T-helper 17 cell (primary cell): ENCODE measurements at places on chromosomes 5 and 9.

GRCh38 chr5:132557478-132558172 is 848 bp downstream of the RAD50 start:
- no peak for DNase-seq
- H3K4me1 ChIP-seq: peaks cover 20% of the 10 kb centered on the region
- no peaks in the 10 kb centered on the region for H3K27me3 ChIP-seq
- peak overlapping the region; percentile 95 for H3K27ac ChIP-seq
- H3K36me3 ChIP-seq: no peaks in the 10 kb centered on the region
- H3K4me3 ChIP-seq: peak overlapping the region; percentile 95

- H3K4me3 ChIP-seq: no peak overlapping the region
- H3K4me1 ChIP-seq: no peaks in the 10 kb centered on the region
- DNase-seq: no peak
- no peak overlapping the region for H3K27ac ChIP-seq
Observed at GRCh38 chr9:93197670-93198069, 13.7 kb downstream of the WNK2 start.

DNA sequence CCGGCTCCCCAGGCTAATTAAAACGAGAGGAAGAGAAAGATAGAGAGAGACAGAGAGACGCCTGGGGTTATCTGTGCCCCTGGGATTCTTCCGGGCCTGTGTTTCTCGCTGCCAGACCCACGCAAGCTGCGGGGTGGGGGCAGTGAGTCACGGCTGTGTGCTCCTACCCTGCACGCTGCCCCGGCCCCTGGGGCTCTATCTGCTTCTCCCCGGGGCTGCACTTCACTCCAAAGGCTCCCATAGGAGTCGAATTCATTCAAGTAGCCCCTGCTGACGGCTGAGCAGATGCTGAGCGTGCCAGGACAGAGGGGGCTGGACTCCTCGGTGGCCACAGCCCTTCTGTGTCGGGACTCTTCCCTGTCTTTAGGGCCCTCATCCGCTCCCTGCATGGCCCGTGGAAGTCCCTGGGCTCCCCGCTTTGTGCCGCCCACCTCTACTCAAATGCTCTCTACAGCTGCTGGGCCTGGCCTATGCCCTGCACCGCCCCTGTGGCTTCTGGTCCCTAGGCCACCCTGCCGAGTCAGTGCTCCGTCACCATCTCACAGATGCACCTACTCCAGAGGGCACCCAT is 22.8 kb downstream of the SARDH start:
- no peak overlapping the region for H3K4me3 ChIP-seq
- DNase-seq: no peak
- peak overlapping the region; percentile 41 for H3K27ac ChIP-seq
- peaks cover 2% of the 10 kb centered on the region for H3K36me3 ChIP-seq
- peaks cover 8% of the 10 kb centered on the region for H3K4me1 ChIP-seq

GRCh38 chr5:72244862-72245371 is 75.1 kb downstream of the MRPS27 start:
- H3K27ac ChIP-seq: peak overlapping the region; percentile 87
- H3K27me3 ChIP-seq: no peaks in the 10 kb centered on the region
- peaks cover 6% of the 10 kb centered on the region for H3K36me3 ChIP-seq
- DNase-seq: no peak
